HFFc6 (cell line): ENCODE measurements at places on chromosomes 12 and 14. TPM values are rescaled to one million over a fixed set of nuclear protein-coding genes. Genes with fewer than 3 reads are reported as not detected.

- no peak for DNase-seq
These were observed 6.9 kb upstream of the HOXC4 start for GRCh38 chr12:54046809-54047159.

- DNase-seq: no peak
These were observed 20.8 kb downstream of the SERPINA1 start for GRCh38 chr14:94367347-94368242.

DNA sequence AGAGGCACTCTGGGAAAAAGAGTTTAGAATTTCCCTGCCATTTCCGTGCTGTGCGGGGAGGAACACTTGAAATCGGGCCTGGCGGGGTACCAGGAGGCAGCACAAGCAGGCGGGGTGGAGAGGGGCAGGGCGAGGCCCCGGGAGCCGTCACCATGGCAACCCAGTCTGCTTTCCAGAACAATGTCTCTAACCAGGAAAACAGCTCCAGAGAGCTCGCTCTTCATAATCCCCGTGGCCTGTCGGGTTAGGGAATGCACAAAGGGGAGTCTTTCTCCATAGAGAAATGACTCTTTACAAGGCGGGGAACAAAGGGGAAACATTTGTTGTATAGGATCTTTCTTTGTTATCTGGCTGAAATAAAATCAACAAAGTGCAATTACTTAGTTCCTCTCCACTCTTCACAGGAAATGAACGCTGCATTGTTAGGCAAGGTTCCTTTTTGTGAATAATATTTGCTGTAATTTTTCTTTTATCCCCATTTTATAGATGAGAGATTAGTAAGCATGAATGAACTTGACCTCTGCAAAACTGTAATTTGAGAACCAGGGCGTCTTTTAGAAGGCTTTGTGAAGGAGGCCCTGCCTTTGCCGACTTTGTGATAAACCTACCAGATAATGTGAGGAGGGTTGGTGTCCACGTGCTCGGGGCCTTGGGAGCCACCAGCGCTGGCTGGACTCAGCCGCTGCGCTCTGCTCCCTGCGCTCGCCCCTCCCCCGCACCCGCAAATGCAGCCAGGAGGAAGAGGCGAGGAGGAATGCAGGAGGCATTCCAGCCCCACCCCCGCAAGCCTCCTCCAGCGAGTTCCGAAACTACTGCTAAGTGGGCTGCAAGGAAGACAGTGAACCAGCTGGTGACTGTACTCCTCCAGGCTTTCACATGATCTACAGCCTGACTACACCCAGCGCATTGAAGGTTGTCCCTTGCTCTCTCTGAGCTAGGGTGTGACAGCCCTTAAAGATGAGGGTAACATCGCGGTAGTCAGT lies 105.2 kb upstream of the ATF7IP start:
- peak; percentile 93 for DNase-seq

Gene MYF6
- total RNA-seq: not detected in 3 replicates

DNA sequence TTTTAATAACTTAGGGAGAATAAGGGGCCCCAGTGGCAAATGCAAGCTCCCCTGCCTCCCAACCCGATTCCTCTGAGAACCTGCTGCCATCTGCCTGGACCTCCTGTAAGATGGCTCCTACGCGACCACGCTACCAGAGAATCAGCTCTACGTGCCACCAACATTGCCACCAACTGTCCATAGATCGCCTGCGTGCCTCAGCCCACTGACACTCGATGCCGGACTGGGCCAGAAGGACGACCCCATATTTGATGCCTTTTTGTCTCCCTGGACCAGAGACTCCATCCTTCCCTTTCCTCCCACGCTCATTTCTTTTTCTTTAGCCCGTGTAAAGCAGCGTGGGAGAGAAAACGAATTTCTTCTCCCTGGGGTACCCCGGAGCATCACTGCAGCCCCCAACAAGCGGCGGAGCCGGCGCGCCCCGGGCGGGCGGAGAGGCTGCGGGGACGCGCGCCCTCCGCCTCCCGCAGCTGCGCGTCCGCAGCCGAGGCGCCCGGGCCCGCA lies 565 bp upstream of the KLHL42 start:
- DNase-seq: no peak
